ENCODE measurements at places on chromosomes 5 and 9.

DNA sequence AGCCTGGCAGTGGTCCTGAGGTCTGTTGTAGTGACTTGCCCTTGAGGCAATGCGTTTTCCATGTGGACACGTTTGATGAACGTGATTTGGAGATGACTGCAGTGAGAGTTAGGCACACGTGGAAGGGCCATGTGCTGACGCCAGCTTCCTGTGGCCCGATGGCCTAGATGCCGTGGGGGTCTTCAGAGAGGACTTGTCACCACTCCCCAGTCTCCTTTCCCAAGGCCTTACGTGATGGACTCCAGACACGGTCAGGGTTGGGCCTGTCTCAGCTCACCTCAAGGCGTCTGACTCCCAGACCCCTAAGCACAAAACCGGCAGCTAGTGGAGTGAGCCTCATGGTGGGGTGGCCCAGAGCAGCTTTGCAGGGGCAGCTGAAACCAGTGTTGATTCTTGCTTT, 92.9 kb downstream of the ANGPTL2 start:
- DNase-seq = no peak

GRCh38 chr9:93058355-93059010, at the start of gene SUSD3:
SUSD3 (plus strand) TSS chr9:93058701; CDS start chr9:93058743, 42 bp downstream.
- DNase-seq = no peak

GRCh38 chr9:124394596-124394995, 20.6 kb downstream of the PSMB7 start:
- no peak for DNase-seq

GRCh38 chr5:1911773-1912235, 29.1 kb upstream of the IRX4 start:
- DNase-seq = no peak

- no peak for DNase-seq
These were observed 411.1 kb upstream of the NUDT12 start for GRCh38 chr5:103973669-103974068.

- DNase-seq = no peak
These were observed 491.5 kb upstream of the TUSC1 start for GRCh38 chr9:26169708-26170107.
